ENCODE measurements at places on chromosomes 1 and 21.

DNA sequence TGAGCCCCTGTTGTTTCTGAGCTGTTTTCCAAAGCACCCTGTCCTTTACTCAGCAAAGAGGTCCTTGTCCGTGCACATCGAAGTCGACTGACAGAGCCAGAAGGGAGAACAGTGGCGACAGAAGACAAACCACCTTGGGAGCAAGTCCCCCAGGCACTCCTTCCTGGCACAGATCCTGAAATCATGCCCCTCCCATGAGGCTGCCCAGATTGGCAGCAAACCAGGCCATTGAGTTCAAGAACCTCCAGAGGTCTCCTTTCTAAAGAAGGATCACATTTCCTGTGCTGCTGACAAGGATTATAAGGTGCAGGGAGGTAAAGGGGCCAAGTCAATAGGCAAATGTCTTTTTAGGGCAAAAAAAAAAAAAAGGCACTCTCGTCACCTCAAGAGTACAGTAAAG is 84.7 kb upstream of the HIVEP3 start:
- DNase-seq: no peak

GRCh38 chr1:112646225-112646624 is 26.6 kb downstream of the CAPZA1 start:
- no peak for DNase-seq

DNA sequence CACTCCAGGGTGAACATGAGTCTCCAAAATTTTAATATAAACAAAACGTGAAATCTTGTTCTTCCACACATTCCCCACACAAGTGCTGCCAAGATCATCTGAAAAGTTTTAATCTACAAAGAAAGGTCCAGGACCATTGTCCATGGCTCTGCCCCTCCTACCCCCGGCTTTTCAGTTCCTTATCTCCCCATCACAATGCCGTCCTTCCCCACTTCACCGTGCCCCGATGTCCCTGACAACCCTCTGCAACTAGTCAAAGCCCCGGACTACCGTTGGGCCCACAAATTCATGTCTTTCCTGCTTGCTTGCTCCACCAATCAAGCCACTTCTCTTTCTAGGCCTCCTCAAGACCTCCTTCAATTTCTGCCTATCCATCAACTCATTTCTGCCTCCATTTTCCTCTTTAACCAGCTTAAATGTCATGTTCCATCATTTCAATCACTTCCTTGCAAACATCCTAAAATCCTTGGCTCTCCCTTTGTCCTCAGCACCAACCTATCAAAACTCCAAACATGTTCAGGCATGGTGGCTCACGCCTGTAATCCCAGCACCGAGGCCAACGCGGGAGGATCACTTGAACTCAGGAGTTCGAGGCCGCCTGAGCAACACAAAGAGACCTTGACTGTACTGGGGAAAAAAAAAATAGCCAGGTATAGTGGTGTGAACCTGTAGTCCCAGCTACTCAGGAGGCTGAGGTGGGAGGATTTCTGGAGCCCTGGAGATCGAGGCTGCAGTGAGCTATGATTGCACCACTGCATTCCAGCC is 14.0 kb upstream of the BMP8B start:
- no peak for DNase-seq

DNA sequence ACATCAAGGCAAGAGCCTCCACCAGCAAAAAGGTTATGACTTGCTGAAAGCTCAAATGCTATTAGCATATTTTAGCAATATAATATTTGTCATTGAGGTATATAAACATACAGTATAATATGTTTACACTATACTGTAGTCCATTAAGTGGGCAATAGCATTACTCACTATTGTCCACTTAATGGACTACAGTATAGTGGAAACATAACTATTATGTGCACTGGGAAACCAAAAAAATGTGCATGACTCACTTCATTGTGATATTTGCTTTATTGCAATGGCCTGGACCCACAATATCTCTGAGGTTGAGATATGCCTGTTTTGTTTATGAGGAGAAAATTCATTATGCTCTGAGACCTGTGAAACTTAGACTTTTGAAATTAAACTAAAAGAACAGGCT is 300.0 kb downstream of the BARHL2 start:
- DNase-seq: no peak

DNA sequence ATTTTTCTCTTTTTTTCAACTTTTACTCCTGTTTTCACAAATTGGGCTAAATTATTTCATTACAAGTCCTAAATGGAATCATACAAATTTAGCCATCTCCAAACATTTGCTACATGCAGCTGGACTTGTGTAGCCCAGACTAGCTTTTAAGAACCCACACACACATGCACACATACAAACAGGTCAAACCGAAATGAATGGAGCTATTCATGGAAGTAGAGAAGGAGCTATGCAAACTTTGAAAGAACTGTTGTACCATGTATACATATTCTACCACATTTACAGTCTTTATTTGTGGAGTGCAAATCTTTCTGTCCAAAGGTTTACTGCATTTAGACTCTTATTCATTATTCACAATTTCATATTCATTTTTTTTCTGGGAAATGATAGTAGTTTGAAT is 189.1 kb upstream of the RNPC3 start:
- peak; percentile 42 for DNase-seq

DNA sequence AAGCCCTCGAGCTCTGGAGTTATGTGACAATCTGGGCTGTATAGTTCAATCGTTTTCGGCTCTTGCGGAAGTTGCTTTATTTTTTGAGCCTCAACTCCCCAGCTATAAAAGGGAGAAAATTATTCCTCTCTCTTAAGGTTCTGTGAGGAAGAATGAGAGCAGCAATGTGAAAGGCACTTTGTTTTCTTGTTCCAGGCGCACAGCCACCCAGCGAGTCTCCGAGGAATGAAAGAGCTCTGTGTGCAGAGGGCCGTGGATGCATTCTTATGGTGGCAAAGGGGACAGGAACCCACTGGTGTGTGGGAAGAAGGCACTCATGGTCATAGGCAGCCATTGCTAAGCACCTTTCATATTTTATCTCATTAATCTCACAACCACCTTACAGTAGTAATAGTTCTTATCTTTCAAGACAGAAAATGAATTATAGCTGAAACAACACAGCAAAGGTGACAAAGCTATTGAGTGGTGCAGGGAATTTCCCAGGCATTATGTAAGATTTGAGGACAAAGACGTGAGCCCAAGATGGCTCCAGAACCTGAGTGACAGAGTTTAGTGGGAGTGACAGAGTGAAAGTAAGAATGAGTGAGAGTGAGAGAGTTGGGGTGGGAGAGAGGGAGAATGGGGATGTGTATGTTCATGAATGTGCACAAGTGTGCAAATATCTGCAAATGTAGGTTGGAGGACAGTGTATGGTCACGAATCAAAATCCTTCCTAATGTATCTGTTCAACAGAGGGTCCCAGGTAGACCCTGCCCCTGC is 9.4 kb downstream of the CYP2J2 start:
- peak; percentile 79 for DNase-seq

GRCh38 chr1:153796786-153797659 is 21.8 kb downstream of the SLC27A3 start:
- DNase-seq: peak; percentile 80

- DNase-seq: peak; percentile 81
Measured at GRCh38 chr1:233394860-233395717, 67.6 kb downstream of the MAP3K21 start.

DNA sequence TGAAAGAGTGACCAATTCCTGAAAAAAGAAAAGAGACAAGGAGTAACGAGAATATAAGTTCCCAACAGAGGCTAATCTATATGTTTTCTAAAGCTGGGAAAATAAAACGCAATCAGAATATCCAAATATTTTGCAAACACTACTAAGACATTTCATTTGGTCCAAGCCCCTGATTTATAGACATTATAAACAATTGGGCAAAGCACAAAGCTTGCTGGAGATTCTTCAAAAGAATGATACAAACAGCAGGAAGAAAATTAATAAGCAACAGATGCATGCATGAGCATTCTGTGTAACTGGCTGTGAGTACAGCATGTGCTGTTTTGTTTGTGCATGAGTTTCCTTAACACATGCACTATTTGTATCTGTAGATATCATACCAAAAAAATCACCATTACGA is 552.9 kb downstream of the LTN1 start:
- DNase-seq: no peak

DNA sequence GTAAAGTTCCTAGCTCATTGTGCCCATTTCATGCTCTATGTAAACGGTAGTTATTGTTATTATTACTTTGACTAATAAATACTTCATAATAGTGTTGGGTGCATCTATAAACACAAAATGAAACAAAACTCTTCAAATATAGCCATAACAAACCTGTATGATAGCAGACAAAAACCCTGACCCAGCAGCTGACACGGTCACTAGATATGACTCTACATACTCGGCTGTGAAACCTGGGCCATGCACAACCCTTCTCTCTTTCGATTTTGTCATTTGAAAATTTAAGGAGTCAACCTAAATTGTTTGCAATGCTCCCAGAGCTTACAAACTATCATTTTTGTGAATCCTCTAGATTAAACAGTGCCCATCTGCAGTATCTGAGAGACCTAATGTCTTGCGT is 8.0 kb upstream of the RGS13 start:
- no peak for DNase-seq

GRCh38 chr1:51534447-51534846 is 15.4 kb upstream of the EPS15 start:
- no peak for DNase-seq

DNA sequence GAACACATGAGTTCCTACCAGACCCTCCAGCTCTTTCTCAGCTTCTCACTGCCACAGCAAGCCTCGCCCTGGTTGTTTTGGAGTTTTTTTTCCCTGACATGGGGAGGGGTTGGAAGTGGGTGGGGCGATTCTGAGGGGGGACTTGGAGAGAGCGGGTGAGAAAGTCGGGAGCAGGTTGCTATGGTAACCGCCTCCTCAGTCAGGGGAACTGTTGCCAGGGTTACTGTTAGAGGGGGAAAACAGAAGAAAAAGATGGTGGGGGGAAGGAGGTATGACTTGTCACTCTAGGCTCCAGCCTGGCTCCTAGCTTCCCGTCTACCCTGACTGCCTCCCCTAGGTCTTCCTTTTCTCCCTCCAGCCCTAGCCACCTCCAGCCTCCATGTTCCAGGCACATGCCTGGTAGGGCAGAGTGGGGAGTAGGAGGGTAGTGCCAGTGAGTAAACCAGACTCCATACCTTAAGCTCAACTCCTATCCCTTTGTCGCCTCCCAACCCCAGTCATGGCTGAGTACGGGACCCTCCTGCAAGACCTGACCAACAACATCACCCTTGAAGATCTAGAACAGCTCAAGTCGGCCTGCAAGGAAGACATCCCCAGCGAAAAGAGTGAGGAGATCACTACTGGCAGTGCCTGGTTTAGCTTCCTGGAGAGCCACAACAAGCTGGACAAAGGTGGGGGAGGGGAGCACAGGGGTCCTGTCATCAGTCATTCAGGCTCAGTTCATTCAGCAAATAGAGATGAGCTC is 6.0 kb downstream of the PEA15 start:
- no peak for DNase-seq

DNA sequence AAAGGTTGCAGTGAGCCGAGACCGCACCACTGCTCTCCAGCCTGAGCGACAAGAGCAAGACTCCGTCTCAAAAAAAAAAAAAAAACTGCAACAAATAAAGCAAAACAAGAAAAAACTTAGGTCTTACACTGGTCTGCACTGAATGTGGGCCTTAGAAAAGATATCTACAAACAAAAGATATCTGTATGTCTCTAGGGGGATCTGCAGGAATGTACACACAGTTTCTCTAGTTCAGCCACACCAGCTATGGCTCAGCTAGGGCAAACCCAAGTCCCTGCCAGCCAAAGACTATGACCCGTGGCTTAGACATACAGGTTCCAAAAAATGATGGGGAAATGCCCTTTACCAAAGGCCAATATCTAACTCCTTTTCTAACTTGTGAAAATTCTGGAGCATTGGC is 202.4 kb upstream of the KAZN start:
- no peak for DNase-seq

DNA sequence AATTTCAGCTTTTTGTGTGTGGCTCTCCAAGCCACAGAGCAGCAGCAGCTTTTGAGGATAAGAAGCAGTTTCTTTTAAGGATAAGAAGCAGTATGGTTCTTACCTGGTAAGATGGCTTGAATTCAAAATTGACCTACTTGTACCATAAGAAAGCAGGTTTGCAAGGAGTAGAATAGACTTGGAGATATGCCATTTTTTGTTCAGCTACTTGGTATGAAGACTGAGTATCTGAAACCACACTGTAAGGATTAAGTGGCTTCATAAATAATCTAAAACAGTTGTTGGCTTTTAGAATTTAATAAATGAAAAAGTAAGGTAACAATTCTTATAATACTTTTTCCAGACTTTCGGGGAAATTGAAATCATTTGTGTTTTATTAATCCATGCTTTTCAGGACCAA is 74.2 kb downstream of the ATF6 start:
- DNase-seq: no peak

DNA sequence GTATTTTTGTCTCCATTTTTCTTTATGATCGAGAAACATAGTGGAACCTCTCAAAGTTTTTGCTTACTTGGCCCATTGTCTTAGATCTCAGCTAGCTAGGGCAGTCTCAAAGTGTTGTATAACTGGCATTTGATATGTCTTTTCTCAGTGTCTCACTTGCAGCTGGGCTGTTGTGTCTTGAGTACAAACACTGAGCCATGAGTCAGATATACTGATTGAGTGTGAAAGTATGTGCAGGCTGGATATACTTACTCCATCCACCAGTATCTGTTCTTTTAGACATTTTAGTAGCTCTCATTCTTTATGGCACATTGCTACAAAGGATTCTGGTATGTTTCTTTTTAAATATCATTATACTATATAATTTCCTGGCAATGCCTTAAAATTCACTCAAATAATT is 14.3 kb upstream of the GPR52 start:
- no peak for DNase-seq

DNA sequence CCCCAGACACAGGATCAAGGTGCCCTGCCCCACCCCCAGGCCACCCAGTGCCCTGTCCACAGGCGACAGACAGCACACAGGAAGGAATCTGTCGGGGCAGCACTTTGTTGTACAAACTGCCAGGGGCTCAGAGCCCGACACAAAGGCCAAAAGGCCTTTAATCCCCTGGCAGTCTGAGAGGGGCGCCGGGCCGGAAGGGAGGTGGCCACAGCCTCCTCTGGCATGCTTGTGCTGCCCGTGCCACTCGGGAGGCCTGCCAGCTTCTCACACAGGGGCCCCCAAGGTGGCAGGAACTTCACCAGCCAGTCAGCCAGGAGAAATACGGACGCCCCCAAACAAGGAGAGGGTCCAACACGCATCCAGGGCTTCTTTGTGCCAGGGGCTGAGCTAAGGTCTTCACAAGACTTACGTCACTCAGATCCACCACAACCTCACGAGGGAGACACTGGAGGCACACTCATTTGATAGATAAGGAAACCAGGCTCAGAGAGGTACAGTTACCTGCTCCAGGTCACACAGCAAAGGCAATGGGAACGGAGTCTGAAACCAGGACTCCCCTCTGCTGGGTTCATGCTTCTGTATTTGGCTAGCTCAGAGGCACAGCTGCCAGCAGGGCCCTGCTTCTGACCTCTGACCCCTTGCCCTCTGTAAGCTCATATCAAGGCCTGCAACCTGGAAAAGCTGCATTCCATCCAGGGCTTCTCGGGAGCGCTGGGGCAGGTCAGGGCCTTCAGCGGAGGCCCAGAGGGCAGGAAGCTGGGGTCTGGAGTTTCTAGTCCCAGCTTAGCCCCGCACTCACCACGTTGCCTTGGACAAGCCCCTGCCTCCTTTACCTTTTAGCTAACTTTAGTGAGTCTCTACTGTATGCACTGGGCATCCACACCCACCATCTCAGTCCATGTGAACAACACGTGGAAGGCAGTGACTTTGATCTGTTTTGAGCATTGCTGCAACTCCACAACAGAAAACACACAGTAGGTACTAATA is 34.8 kb downstream of the HSPG2 start:
- no peak for DNase-seq
